ENCODE measurements at places on chromosomes 3 and 15.
A peak's percentile ranks its signal among the peaks of the same experiment; 100 is the strongest.

DNA sequence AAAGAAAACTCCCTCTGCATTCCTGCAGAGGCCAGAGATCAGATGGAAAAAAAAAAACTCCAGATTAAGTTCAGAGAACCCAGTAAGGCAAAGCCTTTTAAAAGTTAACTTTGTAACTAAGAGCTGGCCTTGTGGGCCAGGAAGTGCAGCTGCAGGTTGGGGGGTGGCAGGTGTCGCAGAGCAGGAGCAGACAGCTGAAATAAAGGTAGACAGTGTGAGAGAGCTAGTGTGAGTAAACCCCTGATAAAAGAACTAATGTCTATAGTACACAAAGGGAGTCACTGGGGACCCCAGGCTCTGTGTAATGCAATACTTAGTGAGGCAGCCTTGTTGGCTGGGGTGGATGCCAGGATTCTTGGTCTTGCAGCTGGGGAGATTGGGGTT lies 42.1 kb downstream of the PPCDC start:
- DNase-seq: no peak

DNA sequence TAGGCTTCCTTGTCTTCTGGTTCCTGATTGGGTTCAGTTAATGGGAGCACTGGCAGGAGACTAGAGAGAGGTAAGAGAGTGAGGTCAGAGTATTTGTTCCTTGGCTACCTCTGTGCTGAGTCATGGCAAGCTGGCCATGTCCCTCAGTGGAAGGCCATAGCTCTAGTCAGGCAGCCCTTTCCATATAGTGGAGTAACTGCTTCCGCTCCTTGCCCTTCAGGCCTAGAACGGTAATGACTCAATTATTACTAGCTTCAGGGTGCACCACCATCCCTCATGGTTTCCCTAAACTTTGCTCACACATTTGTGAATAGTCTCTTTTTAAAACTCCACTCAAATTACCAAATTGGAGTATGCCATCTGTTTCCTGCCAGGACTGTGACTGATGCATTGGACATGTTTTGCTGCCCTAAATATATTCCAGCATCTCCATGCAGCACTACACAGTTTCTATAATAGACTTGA lies 10.5 kb upstream of the ANO10 start:
- no peak for DNase-seq

GRCh38 chr3:26058901-26059321 lies 269.0 kb downstream of the OXSM start:
- DNase-seq: no peak

GRCh38 chr15:50925281-50925680 lies 16.8 kb downstream of the AP4E1 start:
- DNase-seq: no peak

DNA sequence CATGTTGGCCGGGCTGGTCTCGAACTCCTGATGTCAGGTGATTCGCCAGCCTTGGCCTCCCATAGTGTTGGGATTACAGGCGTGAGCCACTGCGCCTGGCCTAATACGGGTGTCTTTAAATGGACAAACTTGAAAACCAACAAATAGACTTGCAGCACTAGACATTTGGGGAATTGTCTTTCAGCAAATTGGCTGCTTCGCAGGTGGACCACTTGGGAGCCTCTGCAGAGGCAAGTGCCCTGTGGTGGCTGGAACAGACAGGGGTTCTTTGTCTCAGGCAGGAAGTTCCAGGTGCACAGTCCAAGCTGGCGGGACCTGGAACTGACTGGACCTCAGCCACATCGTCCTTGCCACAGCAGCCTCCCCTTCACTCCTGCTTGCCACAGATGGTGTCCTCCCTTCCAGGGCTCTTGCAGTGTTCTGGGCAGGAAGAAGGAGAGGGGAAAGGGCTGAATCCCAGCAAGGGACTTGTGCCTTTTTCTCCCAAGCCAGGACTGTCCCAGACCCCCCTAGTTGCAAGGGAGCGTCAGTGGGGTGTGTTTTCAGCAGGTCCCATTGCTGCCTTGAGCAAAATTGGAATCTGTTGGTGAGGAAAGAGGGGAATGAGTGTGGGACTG lies 94.3 kb downstream of the TBC1D2B start:
- DNase-seq: no peak

DNA sequence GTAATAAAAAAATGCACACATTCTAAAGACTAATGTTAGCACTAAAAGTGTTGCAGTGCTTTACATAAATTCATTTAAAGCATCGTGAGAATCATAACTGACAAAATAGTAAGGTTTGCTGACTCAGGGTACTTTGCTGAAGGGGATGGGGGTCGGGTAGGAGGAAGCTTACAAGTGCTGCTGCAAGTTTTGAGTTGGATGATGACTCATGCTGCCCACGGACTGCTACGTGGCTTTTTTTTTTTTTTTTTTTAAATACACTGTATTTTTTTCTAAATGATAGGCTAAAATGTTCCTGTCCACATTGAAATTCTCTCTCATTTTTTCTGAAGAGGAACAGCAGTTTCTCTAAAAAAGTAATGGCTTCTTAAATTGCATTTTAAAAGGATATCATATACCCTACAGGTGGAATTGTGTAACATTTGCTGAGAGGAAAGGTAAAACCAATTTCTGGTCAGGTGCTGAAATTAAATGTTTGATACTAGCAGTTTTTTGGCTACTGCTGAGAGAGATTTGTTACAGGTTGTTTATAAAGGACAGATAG lies 2.2 kb downstream of the MAPK6 start:
- DNase-seq: peak; percentile 77

GRCh38 chr3:69145688-69146087 lies 23.3 kb upstream of the LMOD3 start:
- no peak for DNase-seq

- no peak for DNase-seq
Observed at GRCh38 chr3:8854656-8855055, 85.2 kb upstream of the OXTR start.

DNA sequence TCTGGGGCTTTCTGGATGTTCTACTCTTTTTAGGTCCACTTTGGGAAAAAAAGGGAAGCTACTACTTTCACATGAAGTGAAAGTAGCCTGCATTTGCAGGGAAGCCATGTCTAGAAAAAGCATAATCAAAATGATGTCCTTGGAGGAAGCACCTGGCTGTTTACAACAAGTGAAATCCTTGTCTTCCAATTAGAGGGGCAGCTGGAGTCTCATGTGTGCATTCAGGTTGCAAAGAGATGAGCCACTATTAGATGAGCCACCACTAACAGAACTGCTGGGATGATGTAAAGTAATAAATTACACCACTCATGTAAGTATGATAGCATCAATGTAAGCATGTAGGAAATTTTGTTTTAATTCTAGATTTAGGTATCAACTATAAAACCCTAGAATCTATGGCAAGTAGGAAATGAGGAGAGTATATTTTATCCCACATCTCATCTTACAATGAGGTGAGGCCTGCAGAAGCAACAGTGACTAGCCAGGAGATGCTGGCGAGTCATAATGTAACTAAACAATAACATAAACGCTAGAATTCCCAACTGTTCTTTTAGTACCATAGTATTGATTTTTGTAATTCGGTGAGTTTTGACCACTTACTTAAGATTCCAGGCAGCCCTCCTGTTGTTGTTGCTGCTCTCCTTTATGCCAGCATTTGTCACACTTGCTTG lies 75.9 kb downstream of the TMEM108 start:
- DNase-seq: no peak

- no peak for DNase-seq
Observed at GRCh38 chr3:60598671-60599070, 652.6 kb downstream of the FHIT start.

Measured in CD4-positive, alpha-beta T cell treated with Interleukin-12 subunit alpha and Interleukin-12 subunit beta, for 1 hour (primary cell).